A549 treated with ZK216348 at 1 μM for 4 hours (cell line): ENCODE measurements at places on chromosomes 5 and 9. TPM values are rescaled to one million over a fixed set of nuclear protein-coding genes. Genes with fewer than 3 reads are reported as not detected.

ABCA2 gene
- total RNA-seq: 12.6 to 32.5 TPM (median 25.5 TPM) in 5 replicates

INSL6 gene
- total RNA-seq: not detected in 5 replicates

GZMA gene
- total RNA-seq: not detected in 5 replicates

CPLANE1 gene
- 2.9 to 5.2 TPM (median 4.8 TPM) in 5 replicates for total RNA-seq

PCDHB4 gene
- total RNA-seq: 0.06 to 0.12 TPM (median 0.09 TPM) in 4 of 5 replicates, not detected in the other

GFPT2 gene
- total RNA-seq: 41.3 to 62.8 TPM (median 57.6 TPM) in 5 replicates
